ENCODE measurements at places on chromosomes 11 and 22.

DNA sequence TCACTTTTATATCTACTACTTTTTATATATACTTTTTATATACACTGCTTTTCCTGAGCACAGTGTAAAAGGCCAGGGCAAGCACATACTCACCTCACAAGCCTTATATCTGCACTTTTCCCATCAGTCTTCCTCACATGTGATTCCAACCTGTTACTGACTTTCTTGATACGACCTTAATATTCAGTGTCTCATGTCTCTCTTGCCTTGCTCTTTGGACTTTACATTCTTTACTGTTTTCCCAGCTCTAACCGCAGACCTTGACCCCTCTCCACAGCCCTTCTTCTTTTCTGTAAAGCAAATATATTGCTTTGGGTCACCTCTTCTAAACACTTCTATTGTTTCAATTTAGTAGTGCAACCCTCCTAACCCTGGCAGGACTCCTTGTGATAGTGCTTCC is 353.1 kb upstream of the ANO5 start:
- DNase-seq = no peak

DNA sequence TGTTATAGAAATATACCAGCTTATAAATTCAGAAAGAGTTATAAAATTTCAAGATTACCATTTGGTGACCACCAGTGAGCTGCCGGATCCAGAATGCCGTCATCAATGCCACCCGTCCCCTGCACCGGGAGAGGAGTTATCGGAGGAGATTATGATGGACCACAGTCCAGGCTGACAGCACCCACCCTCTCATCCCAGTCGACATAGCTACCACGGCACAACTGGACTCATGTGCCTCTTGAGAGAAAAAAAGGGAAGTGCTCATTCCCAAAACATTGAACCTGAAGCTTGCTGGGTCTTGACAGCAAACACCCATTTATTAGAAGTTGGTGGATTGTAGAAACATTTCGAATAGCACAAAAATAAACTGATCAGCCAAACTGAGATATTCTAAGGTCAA is 1331.5 kb downstream of the TBC1D22A start:
- no peak for DNase-seq

- DNase-seq = peak; percentile 16
These were observed 32.9 kb downstream of the CABIN1 start for GRCh38 chr22:24043958-24044357.

DNA sequence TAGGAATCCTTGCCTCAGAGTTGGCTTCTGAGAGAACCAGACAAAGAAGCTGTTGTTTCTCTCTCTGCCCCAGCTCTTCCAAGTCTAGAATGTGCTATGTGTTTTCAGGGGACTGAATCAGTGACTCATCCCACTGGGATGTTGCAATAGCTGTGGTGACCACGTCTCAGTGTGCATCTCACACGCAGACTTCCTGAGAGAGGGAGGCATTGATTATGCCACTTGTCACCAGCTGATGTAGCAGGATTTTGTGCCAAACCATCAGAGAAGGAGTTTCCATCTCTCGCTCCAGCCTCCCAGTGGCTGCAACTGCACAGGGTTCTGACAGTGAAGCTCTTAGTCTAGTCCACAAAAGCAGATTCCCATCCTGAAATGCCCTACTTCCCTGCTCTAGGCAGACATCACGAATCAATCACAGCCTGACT is 455.8 kb downstream of the MIAT start:
- peak; percentile 87 for DNase-seq

- no peak for DNase-seq
These were observed 356.3 kb downstream of the FAT3 start for GRCh38 chr11:92580908-92581307.

DNA sequence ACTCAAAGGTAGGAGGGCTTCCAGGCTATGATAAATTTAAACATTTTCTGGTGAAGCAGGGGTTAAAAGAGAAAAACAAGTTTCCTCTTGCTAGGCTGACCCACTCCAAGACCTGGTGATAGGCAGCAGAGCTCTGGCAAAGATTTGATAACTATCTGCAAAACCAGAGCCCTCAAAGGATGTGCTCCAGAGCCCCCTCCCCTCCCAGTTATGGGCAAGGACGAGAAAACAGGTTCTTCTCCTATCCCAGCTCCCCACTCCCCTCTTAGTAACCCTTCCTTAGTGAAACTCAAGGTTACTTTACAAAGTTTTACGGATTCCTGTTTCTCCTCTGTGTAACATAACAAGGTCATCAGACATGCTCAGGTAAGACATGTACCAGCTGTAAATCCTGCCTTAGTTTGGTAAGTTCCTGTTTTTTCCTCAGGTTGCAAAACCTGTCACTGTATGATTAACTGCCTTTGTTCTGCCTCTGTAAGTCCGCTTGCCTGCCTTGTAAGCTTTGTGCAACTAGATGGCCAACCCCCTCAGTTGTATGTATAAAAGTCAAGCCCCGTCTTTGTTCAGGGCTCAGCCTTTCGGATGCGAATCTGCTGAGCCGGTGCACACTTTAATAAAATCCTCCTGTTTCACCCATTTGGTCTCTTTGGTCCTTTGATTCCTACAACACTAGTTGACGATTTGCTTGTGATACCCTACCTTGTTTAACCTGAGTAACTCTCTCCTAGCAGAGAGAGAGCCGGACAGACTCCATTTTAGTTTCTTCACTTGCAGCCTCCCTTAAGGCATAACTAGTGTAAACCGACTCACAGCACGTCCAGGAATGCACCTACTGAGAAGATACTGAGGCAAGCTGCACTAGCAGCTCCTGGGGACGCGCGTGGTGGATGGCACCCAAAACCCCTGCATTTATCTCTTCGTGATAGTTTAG is 13.9 kb downstream of the APOBEC3H start:
- DNase-seq = peak; percentile 51

DNA sequence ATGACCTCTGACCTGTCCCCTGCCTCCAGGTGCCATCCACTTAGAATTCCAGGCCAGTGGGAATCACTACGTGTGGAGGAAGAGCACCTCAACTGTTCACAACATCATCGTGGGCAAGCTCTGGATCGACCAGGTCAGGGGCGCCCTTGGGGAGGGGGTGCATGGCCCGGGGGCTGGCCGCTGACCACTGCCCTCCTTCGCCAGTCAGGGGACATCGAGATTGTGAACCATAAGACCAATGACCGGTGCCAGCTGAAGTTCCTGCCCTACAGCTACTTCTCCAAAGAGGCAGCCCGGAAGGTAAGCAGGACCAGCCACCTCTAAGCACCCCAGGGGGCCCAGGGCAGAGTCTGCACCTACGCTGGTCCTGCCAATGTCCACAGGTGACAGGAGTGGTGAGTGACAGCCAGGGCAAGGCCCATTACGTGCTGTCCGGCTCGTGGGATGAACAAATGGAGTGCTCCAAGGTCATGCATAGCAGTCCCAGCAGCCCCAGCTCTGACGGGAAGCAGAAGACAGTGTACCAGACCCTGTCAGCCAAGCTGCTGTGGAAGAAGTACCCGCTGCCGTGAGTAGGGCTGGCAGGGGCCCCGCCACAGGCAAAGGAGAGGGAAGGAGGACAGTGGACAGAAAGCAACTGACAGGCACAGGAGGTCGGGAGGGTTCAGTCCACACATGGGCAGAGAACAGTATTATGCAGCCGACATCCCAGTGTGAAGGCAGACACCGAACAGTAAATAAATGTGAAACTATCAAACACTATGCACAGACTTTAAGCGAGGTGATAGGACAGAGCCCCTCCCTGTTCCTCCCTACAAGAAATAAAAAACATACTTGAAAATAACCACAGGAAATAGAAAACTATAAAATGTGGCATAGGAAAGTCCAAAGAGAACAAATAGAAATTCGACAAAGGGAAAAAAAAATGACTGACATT is 74.9 kb downstream of the MORC2 start:
- no peak for DNase-seq

DNA sequence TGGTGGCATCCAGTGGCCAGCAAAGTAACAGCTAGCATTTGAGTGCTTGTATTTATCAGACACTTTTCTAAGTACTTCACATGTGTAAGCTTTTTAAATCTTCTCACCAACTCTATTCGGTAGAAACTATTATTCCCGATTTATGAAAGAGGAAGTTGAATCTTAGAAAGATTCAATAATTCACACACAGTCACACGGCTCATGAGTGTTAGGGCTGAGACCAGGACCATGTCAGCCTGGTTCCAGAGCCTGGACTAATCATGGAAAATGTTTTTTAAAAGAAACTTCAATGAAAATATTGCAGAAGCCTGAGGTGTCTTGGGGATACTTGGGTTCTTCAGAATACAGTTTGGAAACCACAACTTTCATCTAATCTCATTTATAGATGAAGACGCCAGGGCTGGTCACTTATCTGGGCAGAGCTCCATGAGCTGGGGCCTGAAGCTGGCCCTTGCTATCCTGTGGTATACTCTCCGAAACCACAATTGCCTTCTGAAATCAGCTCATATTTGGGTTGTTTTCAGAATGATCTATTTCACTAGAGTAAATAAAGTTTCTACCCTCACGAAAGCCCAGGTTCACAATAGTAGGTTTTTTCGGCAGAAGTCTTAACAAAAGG is 4.3 kb upstream of the CRTAM start:
- no peak for DNase-seq

- DNase-seq = peak; percentile 66
These were observed 1335.0 kb downstream of the BRD1 start for GRCh38 chr22:48492366-48493320.

DNA sequence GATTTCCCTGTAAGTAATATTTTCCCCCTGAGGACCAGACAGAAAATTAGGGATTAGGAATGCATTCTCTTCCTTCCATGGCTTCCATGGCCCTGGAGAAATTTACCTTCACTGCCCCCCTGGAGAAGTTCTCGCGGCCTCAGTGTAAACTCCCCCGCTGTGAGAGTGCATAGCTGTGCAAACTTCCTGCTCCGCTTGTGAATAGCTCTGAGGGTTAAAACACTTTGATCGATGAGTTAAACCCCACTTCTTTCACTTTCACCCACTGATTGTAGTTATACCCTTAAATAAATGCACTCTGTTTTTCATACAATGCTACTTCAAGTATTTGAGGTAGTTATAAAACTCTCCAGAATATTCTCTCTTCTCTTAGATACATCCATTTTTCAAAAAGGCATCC is 190.8 kb downstream of the DSCAML1 start:
- DNase-seq = no peak

- peak; percentile 38 for DNase-seq
These were observed 729.3 kb downstream of the NTM start for GRCh38 chr11:132099692-132100091.
